Sigmoid colon (tissue), 7 donors: ENCODE measurements at places on chromosomes 2 and 18. TPM values are rescaled to one million over a fixed set of nuclear protein-coding genes. Genes with fewer than 3 reads are reported as not detected.

DNA sequence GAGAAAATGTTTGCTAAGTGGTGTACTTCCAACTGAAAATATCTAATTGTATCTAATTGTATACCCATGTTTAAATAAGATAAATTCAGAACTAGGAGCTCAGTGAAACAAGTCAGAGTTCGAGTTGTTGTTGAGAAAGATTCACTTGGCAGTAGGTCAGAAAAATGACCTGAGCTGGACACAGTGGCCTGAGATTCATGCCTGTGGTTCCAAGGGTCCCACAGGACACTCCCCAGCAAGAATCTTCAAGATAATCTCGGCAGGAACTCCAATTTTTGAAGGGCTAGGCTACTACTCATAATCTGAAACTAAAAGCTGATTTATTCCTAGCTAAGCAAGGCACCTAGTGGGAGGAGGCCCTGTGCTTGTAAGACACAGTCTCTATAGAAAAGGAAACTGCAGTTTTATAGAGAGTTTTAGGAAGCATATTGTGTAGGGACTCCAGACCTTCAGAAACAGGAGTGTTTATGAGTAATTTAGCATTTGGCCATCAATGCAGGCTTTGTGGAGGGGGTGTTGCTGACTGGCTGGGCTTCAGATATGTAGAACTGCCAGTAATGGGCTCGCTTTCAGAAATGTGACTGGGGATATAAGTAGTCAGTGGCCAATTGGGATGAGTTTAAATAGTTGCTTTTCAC, 43.2 kb downstream of the SP140 start:
- no peaks in the 10 kb centered on the region for H3K4me1 ChIP-seq
- H3K27me3 ChIP-seq: no peaks in the 10 kb centered on the region
- no peak for DNase-seq
- H3K4me3 ChIP-seq: no peak overlapping the region
- H3K36me3 ChIP-seq: no peaks in the 10 kb centered on the region

The ARHGEF33 gene
- 2.2 TPM for total RNA-seq

The TPO gene
- 3.5 TPM for total RNA-seq

DNA sequence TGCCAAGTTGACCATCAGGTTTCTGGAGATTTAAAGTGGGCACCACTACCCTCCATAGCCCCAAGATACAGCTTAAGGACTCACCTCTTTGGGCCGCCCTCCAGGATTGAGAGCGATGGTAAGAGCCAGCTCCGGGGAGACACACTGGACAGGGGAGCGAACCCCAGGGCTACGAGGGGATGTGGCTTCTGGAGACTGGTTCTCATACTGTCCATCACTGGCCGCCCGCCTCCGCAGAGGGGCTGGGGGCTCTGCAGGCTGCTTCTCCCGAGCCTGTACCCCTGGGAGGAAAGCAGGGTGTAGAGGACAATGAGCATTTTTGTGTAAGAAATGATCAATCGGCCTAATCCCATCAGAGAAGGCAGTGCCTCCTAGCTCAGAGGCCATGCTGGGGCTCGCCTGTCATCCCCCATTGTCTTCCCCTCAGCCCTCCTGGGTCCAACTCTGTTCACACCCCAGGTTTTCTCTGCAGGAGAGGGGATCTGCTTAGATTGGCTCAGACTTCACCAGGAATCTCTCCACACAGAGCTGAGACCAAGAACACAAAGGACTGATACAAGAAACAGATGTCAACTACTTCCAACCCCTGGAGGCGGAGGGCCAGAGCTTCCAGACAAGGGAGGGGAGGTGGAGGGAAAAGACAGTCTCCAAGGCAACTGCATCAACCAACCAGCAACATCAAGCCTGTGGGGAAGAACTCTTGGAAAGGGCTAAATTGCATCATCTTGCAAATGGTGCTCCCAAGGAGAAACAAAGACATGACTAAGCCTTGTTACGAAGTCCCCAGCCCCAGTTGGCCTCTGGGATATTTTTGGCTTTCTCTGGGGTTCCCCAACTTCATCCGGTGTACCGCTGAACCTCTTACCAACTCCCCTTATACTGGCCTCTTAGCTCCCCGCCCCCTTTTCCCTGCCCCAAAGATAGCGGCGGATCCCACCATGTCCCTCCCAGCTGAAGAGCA, 166.6 kb downstream of the TNS1 start:
- DNase-seq: peak; percentile 95
- H3K4me1 ChIP-seq: peaks cover 94% of the 10 kb centered on the region
- H3K27me3 ChIP-seq: no peaks in the 10 kb centered on the region
- H3K4me3 ChIP-seq: no peak overlapping the region
- peaks cover 59% of the 10 kb centered on the region for H3K36me3 ChIP-seq

GRCh38 chr2:7816233-7816632, 865.6 kb upstream of the ID2 start:
- DNase-seq: no peak
- H3K27ac ChIP-seq: no peak overlapping the region
- no peaks in the 10 kb centered on the region for H3K36me3 ChIP-seq
- no peaks in the 10 kb centered on the region for H3K4me1 ChIP-seq

DNA sequence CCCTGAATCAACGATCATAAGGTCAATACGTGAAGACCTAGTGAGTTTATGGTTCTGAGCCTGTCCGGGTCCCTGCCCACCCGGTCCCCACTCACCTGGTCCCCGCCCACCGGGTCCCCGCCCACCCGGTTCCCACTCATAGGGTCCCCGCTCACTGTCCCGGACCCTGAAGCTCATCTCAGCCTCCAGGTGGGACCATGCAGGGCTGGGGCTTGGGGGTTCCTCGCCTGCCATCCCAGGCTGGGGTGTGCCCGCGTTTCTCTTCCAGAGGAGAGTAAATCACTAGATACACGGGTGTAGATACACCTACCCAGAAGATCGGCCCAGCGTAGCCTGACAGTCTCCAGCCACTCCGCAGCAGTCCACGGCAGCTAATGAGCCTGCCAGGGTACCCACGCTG, 131.5 kb downstream of the MBP start:
- no peaks in the 10 kb centered on the region for H3K36me3 ChIP-seq
- no peak overlapping the region for H3K4me3 ChIP-seq

- H3K27ac ChIP-seq: no peak overlapping the region
- no peak overlapping the region for H3K4me3 ChIP-seq
- no peak for DNase-seq
Measured at GRCh38 chr2:36659872-36660312, 36.6 kb upstream of the VIT start.

The SFT2D3 gene
- 5.6 TPM for total RNA-seq

GRCh38 chr2:25301453-25302352, 40.0 kb downstream of the DNMT3A start:
- peaks cover 49% of the 10 kb centered on the region for H3K4me1 ChIP-seq
- H3K27ac ChIP-seq: no peak overlapping the region
- DNase-seq: no peak
- H3K4me3 ChIP-seq: no peak overlapping the region

GRCh38 chr2:71551631-71551915, 98.2 kb downstream of the DYSF start:
- peak; percentile 48 for DNase-seq
- H3K27me3 ChIP-seq: no peaks in the 10 kb centered on the region
- no peak overlapping the region for H3K4me3 ChIP-seq
- peaks cover 24% of the 10 kb centered on the region for H3K36me3 ChIP-seq
- no peak overlapping the region for H3K27ac ChIP-seq
- no peaks in the 10 kb centered on the region for H3K4me1 ChIP-seq

The IL37 gene
- not detected for total RNA-seq

GRCh38 chr18:57023275-57023882, 123.5 kb upstream of the BOD1L2 start:
- no peak overlapping the region for H3K27ac ChIP-seq
- no peaks in the 10 kb centered on the region for H3K27me3 ChIP-seq
- H3K4me1 ChIP-seq: no peaks in the 10 kb centered on the region
- H3K4me3 ChIP-seq: no peak overlapping the region
- H3K36me3 ChIP-seq: peaks cover 5% of the 10 kb centered on the region
- no peak for DNase-seq

DNA sequence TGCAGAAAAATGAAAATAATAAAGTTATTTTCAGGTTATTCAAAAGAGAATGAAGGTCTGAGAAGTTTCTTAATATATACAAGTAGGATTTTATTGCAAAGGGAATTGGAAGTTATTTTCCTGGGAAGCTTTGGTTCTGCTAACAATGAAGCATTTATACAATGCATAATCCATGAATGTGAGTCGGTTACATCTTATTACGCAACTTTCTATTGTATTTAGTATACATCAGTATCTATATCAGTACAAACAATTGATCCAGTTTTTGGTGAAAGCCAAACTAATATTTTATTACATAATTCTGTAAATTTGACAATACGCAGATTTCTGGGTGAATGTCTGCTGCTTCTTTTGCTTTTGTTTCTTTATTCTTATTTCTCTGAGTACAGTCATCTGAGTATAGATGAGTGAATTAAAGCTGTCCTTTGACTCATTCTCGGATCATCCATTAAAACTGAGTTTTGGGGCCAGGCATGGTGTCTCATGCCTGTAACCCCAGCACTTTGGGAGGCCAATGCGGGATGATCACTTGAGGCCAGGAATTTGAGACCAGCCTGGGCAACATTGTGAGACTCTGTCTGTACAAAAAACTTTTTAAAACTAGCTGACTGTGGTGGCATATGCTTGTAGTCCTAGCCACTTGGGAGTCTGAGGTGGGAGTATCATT, 108.5 kb downstream of the SOCS6 start:
- H3K4me3 ChIP-seq: no peak overlapping the region
- DNase-seq: no peak
- H3K27me3 ChIP-seq: no peaks in the 10 kb centered on the region

The FSIP2 gene
- total RNA-seq: 2.1 TPM

DNA sequence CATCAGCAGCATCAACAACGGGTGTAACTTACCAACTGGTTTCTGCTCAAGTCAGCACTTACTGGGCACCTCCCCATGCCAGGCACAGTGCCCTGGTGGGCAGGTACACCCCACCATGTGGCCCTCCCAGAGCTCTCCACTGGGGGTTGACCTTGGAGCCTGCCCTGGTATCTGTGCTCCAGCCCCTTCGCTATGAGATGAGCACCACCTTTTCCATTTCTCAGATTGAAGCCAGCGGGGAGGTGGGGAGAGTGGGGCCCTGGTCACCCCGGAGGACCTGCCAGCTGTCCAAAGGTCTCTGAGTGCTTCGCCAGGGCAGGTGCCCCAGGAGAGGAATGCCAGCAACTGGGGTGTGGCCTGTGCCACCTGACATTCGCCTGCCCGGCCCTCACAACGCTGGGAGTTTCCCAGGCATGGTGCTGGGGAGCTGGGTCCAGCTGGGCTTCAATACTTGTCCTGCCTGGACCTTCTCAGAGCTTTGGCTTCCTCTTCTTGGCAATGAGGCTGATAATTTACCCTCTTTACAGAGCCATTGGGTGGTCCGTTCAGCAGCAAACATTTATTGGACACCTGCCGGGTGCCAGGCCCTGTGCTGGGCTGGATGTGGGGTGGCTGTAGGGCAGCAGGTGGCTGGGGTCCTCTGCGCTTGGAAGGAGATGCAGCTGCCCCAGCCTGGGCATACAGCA, 5.9 kb upstream of the ZAP70 start:
- no peaks in the 10 kb centered on the region for H3K36me3 ChIP-seq
- H3K4me3 ChIP-seq: no peak overlapping the region
- no peak overlapping the region for H3K27ac ChIP-seq
- DNase-seq: peak; percentile 56
- no peaks in the 10 kb centered on the region for H3K27me3 ChIP-seq

- no peak for DNase-seq
- no peaks in the 10 kb centered on the region for H3K36me3 ChIP-seq
- H3K27ac ChIP-seq: no peak overlapping the region
- H3K4me3 ChIP-seq: no peak overlapping the region
- H3K27me3 ChIP-seq: no peaks in the 10 kb centered on the region
Measured at GRCh38 chr2:219563271-219563928, 7.9 kb downstream of the OBSL1 start.

GRCh38 chr2:96345868-96346462, 10.4 kb downstream of the NCAPH start:
- no peak for DNase-seq
- H3K4me3 ChIP-seq: no peak overlapping the region
- no peaks in the 10 kb centered on the region for H3K36me3 ChIP-seq
- no peak overlapping the region for H3K27ac ChIP-seq

DNA sequence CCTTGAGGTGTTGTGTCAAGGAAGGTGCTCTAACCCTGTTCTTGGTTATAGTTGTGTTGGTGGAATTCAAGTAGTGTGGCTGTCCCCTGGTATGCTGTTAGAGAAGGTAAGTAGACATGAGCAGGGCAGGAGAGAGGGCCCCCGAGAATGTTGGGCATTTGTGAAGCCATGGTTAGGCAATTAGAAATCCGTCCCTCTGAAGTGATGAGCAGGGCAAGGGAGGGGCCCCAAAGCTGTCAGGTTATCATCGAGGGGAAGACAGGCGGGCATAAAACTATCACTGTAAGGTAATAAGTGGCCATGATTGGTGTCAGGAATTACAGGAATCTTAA, 5.2 kb downstream of the XRCC5 start:
- peak overlapping the region; percentile 55 for H3K4me3 ChIP-seq
- peak overlapping the region; percentile 85 for H3K27ac ChIP-seq
- no peaks in the 10 kb centered on the region for H3K27me3 ChIP-seq
- peaks cover 56% of the 10 kb centered on the region for H3K4me1 ChIP-seq
- peaks cover 73% of the 10 kb centered on the region for H3K36me3 ChIP-seq

The SCN9A gene
- 17.1 TPM for total RNA-seq
